SW480 (cell line): ENCODE measurements at places on chromosomes 7 and 10.

DNA sequence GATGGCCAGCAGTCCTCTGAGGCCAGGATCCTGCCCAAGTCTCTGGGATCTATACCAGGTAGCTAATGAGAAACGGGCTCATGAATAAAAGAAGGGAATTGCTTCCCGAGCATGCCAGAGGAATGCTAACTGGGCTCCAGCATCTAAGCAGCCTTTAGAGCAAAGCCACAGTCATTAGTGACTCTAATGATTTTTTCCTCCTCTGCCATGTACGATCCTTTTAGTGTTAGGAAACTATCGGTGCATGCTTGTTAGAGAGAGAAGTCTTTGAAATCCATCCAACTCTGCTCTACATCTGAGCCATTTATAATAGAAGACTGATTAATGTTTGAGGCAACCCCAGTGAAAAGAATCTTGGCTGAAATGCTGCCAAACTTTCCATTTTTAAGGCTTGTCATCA, 124.9 kb upstream of the TCERG1L start:
- DNase-seq, result no peak

DNA sequence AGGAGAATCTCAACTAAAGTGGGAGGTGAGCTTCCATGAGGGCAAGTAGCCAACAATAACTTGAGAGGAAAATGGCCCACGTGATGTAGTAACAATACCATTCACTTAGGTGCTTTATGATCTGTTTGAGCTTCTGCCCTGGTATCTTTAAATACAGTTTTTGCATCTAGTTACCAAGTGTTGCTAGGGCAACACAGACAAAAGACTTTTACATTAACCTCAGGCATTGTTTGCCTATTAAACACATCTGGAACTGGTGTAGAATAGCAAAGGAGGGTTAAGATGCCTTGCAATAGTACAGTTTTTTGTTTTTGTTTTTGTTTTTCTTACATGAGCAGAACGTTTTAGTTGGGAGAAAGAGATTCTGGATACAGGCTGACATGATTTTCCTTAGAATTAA, 97.7 kb upstream of the MTPN start:
- no peak for DNase-seq

DNA sequence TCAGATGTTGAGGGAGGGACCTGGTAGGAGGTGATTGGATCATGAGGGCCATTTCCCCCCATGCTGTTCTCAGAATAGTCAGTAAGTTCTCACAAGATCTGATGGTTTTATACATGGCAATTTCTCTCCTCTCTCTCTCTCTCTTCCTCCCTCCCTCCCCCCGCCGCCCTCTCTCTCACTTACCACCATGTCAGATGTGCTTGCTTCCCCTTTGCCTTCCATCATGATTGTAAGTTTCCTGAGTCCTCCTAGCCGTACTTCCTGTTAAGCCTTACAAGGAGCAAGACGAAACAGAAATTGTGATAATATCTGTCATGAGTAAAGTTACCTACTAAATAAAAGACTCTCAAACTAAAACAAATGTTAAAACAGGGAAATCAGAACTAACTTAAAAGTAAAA, 19.9 kb upstream of the GPR141 start:
- no peak for DNase-seq

- no peak for DNase-seq
Measured at GRCh38 chr7:16528520-16528919, 1.9 kb downstream of the LRRC72 start.

- no peak for DNase-seq
Measured at GRCh38 chr10:109765838-109766237, 157.5 kb downstream of the XPNPEP1 start.
